ENCODE measurements at places on chromosomes 1 and 21.
A peak's percentile ranks its signal among the peaks of the same experiment; 100 is the strongest.

DNA sequence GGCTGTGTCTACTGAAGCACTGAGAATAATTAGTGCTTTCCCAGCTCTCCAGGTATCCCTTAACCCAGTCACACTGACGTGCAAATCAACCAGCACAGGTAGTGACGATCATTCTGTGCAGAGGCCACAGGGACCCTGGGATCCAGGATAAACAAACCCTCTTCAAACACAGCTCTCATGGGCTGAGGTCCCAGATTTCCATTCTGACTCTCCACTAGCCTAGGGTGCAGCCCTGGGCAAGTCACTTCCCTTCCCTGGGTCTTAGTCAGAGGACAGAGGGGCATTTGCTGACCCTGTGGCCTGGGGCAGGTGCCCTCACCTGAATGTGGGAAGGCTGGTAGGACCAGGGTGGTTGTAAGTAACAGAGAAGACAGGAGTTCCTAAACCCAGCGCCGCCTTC is 724.7 kb downstream of the MATN1 start:
- DNase-seq = no peak

DNA sequence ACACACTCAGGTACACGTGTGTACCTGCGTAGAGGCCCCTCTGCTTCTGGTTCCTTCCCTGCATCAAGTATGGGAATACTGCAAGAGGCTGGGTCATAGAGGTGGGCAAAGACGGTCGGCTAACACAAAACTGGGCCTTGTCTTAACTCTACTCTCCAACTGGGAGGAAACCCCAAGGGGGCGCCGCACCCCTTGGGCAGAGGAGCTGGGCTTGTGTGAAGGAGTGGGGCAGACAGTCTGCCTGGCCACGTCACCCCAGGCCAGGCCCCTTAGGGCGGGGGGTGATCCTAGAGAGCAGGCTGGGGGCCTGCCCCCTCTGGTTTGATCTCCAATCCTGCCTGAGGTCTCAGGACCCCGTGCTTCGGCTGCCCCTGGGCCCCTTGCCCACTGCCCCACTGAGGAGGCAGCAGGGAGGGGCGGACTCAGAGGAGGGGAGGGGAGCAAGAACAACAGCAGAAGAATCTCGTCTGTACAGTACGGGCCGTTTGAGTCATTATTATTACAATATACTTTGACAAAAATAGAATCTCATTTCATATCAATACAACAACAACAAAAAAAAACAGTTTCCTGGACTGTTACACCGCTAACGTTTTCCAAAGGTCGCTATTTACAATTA is 34.7 kb downstream of the MEF2D start:
- DNase-seq = no peak

DNA sequence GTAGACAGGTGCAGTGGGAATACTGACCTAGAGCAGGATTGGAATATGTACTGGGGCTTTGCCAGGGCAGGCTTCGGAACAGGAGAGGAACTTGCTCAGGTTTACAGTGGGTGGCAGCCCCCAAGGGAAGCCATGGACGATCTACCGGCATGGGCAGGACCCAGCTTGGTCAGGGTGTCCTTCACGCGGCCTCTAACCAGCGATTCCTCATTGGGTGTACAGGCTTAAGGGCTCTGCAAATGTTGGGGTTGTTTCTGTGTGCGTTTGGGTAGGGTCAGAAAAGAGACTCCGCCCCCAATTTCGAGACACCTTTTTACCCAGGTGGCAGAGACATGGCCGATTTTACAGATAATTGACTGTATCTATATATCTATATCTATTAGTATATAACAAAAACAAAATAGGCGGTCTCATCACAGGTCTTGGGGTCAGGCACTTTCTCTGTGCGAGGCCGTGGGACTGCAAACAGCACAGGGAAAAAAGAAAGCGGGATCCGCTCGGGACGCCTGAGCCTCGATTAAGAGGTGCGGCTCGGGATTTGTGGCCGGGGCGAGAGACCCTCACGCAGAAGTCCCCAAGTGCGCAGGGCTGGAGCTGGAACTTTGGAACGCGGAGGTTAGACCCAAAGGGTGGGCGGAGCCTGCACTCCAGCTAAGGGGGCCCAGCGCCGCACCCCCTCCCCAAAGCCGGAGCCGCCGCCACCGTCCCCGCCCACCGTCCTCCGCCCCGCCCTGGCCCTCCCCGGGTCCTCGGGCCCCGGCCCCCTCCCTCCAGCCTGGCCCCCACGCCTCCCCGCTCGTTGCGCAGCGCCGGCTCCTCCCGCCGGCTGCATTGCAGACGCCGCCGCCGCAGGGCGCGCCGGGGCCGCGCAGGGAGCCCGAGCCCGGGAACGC is 67.5 kb upstream of the VAMP3 start:
- DNase-seq = no peak

GRCh38 chr21:42793774-42794173 is 85.6 kb downstream of the WDR4 start:
- DNase-seq = no peak

DNA sequence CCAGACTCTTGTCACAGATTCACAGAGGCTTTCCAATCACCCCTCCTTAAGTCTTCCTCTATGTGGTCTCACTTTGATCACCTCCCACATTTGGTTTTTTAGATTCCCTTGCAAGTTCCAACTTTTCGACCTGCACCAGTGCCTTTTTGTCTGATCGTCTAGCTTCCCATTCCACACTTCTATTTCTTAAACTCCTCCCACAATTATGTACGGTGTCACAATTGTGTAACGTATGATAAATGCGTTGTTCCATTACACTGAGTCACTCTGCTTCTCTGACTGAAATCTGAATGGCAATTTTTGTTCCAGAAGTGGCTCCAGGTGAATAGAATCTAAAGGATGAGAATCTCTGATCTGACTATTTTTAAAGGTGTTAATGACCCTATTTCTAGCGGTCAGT is 320.1 kb downstream of the LMX1A start:
- DNase-seq = no peak

DNA sequence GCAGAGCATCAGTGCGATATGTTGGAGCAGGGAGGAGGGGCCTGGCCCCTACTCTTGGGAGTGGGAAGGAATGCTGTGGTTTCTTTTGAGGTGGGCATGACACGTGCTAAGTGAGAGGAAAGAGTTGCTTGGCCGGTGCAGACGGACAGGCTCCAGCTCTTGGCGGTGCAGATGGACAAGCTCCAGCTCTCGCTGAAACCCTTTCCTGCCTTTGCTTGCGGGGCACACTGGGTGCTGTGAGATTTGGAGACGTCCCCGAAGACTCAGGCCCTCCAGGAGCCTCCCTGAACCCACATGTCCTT is 15.9 kb downstream of the PDXK start:
- no peak for DNase-seq

- DNase-seq = peak; percentile 74
Measured at GRCh38 chr1:211579440-211580302, 710 bp upstream of the SLC30A1 start.

DNA sequence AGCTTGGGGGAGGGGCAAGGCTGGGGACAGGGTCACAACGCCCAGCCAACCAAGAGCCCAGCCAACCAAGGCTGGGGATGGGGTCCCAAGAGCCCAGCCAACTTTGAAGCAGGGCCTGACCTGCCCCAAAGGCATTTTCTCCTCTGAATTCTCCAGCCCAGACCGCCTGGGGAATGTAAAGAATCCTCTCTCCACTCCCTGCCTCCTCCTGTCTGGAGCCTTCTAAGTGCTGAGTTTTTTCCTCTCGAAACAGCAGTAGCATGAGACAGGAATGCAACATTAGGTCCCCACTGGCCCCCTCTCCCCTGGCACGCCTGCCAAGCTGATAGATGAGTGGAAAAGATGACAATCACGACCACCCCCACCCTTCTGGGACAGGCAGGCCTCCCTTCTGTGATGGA is 17.0 kb downstream of the C1orf198 start:
- DNase-seq = no peak

GRCh38 chr1:167881786-167882185 is 32.1 kb downstream of the ADCY10 start:
- no peak for DNase-seq

GRCh38 chr1:972726-973458 is 6.6 kb downstream of the PLEKHN1 start:
- no peak for DNase-seq

DNA sequence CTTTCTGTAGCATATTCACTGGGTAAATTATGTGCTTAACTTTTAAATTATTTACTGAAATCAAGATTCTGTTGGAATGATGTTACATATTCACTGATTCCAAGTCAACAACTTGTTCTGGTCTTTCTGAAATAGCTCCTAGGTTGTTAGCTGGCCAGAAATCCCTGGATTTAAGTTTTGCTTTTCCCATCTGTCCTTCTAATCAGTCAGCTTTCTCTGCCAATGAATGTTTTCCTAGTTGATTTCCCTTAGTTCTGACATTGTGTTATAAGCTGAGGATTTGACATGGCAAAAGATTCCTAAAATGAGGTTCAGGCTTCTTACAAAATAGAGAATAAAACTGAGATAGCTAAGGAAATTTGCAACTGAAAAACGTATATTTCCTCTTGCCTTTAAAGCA is 1479.6 kb downstream of the MRPL39 start:
- DNase-seq = no peak

DNA sequence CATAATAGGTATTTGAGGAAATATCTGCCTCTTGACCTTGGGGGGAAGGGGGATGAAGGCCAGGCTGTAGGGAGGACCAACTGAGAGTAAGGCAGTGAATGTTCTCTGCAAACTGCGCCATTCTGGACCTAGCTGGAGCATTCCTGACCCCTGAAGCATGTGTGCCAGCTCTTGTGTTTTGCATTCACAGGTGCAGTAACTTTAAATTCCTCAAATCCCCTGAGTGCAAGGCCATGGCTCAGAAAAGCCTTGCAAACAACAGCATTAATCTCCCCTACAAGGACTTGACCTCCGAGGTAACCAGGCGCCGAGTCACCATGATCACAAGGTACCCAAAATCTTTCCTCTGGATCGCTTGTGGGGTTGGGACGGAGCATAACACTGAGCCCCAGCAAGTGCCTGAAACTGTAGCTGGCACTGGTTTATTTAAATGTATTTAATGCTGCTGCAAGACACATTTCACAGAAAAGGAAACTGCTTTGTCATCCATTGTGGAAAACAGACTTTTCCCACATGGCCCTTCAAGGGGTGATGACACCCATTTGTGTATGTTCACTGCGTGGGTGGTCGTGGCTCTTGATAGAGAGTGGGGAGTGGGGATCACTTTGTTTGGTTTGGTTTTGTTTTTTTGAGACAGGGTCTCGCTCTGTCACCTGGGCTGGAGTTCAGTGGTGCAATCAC is 1.7 kb downstream of the MYOCOS start:
- no peak for DNase-seq

DNA sequence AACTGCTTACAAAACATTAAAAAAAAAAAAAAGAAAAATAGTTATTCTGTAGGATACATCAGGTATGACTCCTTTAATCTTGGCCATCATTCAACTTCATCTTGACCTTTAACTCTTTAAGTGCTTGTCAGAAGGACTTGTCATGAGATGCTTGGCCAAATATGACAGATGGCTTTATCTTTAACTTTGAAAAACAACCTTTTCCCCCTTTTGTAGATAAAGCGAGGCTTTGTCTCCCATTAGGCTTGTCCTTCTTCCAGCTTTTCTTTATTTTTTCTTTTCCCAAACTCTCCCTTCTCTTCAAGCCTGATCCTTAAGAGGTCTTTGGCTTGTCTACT is 2.3 kb downstream of the SRSF10 start:
- no peak for DNase-seq

DNA sequence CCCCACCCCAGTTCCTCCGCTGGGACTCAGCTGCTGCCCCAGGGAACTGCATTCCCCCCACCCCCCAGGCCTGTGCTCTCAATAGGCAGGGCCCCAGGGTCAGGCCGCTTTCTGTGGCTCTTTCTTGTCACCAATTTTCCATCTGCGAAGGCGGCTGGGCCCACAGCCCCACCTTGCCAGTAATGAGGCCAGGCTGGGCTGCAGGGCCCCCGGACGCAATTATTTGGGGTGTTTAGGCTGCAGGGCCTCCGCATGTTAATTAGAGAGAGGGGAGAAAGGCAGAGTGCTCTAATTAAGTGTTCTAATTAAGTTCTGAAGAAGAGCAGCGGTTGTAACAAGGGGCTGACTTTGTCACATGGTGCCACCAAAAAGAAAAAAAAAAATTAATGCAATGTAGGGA is 71.8 kb downstream of the EPHB2 start:
- DNase-seq = no peak

- DNase-seq = peak; percentile 18
Measured at GRCh38 chr1:27577504-27578188, 26.3 kb downstream of the AHDC1 start.

GRCh38 chr1:18730321-18730720 is 99.7 kb downstream of the PAX7 start:
- DNase-seq = no peak

GRCh38 chr1:170388489-170388888 is 143.5 kb upstream of the GORAB start:
- DNase-seq = no peak

GRCh38 chr1:67446893-67447292 is 16.7 kb upstream of the SERBP1 start:
- DNase-seq = no peak

DNA sequence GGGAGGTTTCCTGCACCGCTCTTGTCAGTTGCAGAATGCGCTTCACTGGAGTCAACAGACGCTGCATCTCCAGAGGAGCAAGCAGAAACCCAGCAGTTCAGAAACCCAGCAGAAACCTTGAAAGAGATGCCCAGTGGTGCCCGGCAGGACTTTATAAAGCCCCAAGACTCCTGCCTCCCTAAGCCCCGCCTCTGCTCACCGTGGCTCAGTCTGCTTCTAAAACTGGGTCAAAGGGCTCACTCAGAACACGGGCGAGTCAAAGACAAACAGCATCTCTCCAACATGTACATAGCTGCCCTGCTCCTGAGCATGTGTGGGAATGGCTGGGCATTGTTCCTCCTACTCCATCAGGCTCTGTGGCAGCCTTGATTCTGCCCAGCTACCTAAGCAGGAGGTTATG is at the start of gene HMGCS2:
Gene HMGCS2 (minus strand): TSS at position 128 of the 400 bp plus-strand sequence. CDS start 61 bp downstream, at position 67.
- DNase-seq = no peak

DNA sequence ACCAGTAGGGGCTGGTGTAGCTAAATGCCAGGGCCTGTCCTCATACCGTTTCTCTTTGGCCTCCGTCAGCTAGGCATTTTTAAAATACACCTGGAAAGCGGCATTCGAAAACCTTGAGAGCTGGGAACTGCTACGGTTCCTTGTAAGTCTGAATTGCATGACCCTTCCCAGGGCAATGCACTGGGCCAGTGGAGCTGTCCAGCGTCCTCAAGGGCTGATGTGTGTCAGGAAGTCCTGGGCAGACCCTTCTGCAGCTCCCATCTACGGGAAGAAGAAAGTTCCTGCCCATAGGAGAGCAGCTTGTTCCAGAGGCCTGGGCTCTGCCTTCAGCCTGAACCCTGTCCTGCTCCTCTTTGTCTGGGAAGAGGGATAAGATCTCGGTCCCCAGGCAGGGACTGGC is 34.1 kb downstream of the UBASH3A start:
- no peak for DNase-seq

- no peak for DNase-seq
Measured at GRCh38 chr1:41683681-41684500, 199.4 kb upstream of the EDN2 start.

GRCh38 chr1:198908995-198909394 is 270.2 kb downstream of the PTPRC start:
- no peak for DNase-seq
